ENCODE measurements at places on chromosomes 7 and 10.

DNA sequence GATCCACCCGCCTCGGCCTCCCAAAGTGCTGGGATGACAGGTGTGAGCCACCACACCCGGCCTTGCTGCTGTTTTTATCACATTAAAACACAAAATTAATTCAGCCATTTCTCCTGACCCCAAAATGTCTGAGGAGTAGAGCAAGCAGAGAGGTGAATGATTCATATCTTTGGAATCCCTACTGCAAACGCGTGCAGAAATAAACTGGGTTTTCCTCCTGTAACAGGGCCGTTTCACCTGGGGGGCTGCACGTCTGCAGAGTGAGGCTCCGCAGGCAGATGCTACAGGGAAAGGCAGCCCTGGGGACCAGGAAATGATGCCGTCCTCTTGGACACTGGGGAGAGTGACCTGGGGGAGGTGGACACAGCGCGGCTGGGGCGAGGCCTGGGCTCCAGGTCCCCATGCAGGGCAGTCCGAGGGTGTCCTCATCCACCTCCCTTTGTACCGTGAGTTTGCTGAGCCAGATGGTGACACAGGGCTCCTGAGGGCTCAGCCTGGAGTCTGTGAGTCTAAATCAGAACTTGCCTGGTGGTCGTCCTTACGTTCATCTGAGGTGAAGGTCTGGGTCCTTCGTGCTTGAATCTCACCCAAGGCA is 41.9 kb downstream of the PDGFA start:
- DNase-seq, result peak; percentile 47

DNA sequence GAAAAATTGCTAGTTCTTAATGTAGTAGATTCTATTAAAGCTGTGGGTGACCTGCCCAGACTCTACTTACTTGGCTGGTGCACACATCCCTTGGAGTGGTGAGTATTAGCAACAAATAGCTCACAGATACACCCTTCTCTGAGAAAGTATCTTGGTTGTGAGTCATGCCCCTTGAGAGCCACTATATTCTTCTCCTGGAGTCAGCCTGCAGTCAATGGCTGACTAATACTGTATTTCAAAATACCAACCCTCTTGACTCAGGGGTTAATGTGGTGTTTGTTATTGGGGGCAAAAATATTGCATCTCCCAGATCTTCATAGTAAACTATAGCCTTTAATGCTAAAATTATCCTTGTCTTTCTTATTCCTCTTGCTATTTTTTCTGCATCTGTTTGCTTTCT is 354.9 kb downstream of the BMPER start:
- no peak for DNase-seq

DNA sequence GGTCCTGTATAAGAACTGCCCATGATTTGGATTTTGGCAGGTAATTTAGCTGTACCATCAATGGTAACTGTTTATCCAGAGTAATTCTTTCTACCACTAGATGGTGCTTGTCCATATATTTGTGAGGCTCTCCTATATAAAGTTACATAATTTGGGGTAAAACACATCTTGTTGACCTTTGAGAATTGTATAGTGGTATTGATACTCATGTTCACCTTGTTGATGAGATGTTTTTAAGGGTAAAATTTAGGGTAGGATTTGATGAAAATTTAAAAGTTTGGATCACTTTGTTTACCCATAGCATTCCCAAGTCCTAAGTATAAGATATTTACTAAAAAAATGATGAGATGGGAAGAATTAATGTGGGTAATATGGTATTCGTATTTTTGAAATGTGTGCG is 31.6 kb downstream of the ST7 start:
- DNase-seq, result no peak

GRCh38 chr7:39656415-39656814 is 33.0 kb downstream of the RALA start:
- DNase-seq, result no peak

DNA sequence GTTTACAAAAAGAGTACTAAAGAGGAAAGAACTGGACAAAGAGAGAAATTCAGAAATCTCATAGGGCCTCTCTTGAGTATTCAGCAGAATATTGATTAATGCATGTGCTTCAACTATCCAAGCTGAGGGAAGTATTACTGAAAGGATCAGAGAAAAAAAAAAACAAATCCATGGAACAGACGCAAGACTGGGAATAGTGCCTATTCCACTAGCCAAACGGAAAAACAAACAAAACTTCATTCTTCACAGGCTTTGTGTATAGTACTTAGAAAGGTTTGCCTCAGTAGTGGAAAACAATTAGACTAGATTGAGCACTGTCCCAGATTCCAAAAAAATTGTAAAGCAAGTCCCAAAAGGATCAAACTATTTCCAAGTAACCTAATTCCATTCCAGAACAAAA is 106.2 kb downstream of the TFEC start:
- no peak for DNase-seq

- no peak for DNase-seq
These were observed 467 bp downstream of the EXOSC1 start for GRCh38 chr10:97445357-97445721.

GRCh38 chr10:119652361-119652730 is 1.2 kb downstream of the BAG3 start:
- no peak for DNase-seq

- DNase-seq, result no peak
These were observed 12.3 kb upstream of the PLXNA4 start for GRCh38 chr7:132588596-132588995.

DNA sequence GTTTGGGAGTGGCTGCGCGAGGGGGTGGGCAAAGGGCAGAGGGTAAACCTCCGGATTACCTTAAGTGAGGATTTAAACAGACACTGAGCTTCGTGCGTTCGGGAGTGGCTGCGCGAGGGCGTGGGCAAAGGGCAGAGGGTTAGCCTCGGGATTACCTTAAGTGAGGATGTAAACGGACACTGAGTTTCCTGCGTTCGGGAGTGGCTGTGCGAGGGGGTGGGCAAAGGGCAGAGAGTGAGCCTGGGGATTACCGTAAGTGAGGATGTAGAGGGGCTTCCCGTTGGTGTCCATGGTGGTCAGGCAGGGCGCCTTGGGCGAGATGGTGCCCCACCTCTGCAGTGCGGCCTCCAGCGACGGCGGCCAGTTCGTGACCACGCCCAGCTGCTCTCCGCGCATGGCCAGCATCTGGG is 275.8 kb downstream of the DIP2C start:
- no peak for DNase-seq

DNA sequence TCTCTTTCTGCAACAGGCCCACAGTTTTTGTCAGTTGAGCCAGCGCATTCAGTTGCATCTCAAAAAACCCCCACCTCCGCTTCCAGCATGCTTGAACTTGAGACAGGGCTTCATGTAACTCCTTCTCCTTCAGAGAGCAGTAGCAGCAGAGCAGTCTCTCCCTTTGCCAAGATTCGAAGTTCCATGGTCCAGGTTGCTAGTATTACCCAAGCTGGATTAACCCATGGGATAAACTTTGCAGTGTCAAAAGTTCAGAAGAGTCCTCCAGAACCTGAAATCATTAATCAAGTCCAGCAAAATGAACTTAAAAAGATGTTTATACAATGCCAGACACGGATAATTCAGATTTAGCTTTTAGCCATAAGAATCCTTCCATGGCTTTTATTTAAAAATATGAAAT is 45.2 kb downstream of the MCMBP start:
- no peak for DNase-seq

DNA sequence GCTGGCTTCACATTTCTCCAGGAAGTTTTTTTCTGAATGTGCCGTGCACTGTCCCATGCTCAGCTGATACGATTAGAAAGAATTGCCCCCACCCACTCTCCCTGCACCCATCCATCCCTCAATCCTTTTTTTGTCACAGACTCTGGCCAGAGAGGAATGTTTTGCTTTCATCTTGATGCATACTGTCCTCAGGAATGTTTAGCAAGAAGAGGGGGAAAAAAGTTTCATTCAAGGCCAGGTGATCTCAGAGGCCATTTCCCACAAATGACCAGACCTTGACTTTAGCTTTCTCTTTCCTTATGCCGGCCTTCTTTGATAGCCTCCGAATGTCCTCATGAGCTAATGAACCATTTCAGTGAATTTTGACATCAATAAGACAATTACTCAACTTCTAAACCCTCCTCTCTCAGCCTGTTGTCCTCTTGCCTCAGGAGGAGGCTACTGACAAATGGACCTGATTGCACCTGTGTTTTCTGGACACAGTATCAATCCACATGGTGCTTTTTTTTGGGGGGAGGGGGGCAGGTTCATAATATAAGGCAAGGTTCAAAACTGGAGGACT is 105.0 kb upstream of the KLF6 start:
- no peak for DNase-seq

DNA sequence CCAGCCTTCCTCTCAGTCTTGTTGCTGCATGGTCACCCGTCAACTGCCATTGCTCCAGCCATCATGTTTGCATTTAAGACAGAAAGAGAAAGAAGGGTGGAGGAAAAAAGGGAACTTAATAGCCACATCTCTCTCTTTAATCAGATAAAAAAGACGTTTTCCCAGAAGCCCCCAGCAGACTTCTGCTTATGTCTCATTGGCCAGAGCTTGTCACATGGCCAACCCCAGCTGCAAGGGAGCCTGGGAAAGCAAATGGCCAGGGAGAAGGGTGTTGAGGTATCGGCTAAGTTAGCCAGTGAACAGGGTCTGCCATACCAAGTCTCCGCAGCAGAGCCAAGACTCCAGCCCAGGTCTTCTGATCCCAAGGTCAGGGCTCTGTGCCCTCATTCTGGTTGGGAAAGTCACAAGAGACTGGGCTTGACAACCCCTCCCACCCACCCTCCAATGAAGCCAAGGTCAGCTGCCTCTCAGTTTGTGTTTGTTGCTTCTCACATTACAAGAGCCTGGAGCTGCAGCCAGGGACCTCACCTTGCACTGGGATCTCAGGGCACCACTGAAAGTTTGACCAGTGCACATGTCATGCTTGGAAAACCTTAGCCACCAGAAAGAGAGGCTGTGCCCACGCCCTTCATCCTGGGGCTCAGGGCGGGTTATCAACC is 80.3 kb upstream of the LYZL2 start:
- no peak for DNase-seq

DNA sequence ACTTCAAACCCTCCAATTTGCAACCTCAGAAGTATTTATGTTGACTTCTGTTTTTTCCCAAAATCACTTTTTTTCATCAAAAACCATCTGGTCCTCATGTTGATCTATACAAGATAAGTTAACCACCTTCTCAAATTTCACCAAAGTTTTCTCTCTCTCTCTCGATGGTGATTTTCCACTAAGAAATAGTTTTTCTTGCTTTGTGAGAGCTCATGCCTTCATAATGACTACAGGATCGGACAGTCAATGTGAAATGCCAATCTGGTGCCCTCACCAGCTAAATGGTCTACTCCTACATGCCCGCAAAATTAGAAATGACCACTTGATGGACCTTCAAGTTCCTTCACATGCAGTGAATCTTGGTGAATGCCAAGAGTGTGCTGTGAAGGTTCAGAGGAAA is 40.4 kb downstream of the CNNM1 start:
- DNase-seq, result no peak

DNA sequence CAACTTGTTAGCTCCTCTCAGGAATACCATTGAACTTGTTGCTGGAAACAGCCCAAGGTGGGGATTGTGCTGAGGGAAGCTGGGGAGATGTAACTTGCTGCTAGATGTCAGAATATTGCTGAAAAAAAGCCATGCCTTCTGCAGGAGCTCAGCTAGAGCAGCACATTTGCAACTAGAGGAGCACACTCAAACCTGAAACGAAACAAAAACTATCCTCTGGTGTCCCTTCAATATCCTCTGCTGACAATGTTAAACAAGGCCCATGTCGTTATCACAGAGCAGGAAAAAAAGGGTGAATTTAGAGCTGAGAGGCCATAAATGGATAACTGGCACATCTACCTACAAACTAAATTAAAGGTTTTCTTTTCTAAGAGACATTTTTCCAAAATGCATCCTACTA is 53.7 kb upstream of the MACC1 start:
- no peak for DNase-seq

DNA sequence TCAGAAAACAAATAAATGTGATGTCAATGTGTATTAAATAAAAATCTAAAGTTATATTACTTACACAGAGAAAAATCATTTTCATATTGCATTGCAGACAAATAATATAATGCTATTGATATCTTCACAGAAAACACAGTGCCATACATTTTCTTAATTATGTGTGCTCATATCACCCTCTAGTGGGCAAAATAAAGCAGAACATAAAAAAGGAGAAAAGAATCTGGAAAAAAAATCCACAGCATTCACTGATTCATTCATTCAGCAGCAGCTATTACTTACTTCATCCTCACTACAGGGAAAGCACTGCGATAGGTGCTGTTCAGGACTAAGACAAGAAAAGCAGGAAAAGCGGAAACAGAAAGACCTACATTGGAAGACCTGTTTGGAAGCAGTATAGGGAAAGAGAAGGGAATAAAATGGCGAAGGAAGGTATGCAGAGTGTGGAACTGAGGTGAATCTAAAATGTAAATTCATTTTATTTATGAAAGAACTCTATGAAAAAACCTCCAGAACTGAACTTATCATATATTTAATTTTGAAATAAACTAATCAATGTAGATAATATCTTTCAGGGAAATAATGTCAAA is 73.2 kb downstream of the POT1 start:
- no peak for DNase-seq

GRCh38 chr10:111017098-111017497 is 59.7 kb upstream of the ADRA2A start:
- no peak for DNase-seq

GRCh38 chr10:130418731-130419130 is 282.5 kb downstream of the GLRX3 start:
- DNase-seq, result no peak

DNA sequence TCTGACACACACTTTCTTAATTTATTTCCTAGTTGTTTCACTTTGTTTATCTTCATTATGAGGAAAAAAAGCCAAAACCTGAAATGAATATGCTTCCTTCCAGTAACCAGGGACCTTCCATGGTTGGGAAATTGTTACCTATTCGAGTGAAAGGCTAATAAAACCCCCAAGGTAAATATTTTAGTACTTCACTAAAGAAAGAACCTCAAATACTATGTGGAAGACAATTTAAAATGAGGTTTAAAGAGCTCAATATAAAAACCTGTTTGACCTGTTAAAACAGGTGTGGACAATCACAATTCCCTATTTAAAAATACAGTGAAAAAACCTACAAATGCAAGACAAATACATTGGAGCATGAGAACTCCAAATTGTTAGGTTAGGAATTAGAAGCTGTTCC is 192.6 kb downstream of the CFTR start:
- no peak for DNase-seq

DNA sequence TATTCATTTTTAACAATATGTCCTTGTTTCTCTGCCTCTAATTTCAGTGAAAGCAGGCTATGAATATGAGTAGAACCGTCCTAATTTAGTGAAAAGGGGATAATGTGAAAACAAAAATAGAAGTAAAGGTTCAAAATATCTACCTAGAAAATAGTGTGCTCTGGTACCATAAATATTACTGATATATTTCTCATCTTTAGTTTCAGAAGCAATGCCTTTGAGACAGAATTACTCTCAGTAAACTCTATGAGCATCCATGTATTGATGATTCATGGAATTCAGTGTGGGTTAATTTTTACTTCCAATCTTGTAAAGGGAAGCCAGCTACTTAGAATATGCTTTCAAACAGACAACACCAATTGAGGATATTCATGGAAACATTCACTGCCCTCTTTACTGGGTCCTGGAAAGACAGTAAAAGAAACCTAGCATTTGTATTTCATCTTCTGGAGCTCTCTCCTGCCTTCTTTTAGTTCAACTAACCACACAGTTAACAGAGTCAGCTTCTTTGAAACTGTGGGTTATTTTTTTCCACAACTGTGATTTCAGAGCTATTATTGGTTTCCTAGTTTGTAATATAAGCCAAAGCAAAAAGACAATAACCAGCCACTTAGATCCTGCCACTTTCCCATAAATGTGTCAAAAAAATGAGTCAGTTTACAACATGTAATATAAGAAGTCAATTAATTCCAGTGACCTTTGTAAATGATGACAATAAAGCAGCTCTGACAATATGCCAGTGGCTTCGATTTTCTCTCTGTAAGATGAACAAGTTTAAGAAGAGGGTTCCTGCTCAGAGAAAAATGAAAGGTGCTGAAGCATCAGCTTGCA is 1.7 kb downstream of the LRRN3 start:
- DNase-seq, result no peak

Measured in chondrocyte (in vitro differentiated cells).